ENCODE measurements at places on chromosomes 6 and 20.

- DNase-seq = no peak
These were observed 14.8 kb downstream of the PEDS1 start for GRCh38 chr20:50138479-50139393.

GRCh38 chr20:29079769-29080690 is 2177.4 kb upstream of the DEFB115 start:
- DNase-seq = no peak

GRCh38 chr6:80607811-80608391 is 501.4 kb downstream of the BCKDHB start:
- no peak for DNase-seq

GRCh38 chr6:163339466-163339865 is 75.1 kb upstream of the QKI start:
- no peak for DNase-seq

DNA sequence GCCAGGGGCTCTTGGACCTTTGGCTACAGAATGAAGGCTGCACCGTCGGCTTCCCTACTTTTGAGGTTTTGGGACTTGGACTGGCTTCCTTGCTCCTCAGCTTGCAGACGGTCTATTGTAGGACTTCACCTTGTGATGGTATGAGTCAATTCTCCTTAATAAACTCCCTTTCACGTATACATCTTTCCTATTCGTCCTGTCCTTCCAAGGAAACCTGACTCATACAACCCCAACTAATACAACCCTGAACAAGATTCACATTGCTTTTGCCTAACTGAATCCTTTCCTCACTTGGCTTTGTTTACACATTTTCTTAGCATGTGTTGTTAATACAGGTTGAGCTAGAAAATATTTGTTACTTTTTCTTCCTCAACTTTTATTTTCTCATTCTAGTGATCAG is 21.9 kb downstream of the TBXT start:
- no peak for DNase-seq

GRCh38 chr20:16476032-16476431 is 97.2 kb downstream of the KIF16B start:
- DNase-seq = no peak

DNA sequence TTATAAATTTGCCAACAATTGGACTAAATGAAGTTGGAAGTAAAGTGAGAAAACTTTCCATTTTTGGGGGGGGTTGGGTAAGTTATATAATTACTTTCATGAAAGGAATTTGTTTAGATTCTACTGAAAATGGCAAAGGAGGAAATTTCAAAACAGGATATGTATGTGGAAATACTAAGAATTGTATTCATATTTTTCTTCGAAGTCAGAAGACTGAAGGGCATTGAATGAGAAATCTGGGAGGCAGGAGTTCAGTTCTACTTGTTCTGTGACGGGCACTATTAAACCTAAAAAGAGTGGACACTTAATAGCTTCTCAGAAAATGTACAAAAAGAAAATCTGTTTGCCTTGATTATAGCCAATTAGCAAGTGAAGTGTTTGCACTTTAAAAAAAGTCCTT is 114.7 kb downstream of the PRIM2 start:
- no peak for DNase-seq

DNA sequence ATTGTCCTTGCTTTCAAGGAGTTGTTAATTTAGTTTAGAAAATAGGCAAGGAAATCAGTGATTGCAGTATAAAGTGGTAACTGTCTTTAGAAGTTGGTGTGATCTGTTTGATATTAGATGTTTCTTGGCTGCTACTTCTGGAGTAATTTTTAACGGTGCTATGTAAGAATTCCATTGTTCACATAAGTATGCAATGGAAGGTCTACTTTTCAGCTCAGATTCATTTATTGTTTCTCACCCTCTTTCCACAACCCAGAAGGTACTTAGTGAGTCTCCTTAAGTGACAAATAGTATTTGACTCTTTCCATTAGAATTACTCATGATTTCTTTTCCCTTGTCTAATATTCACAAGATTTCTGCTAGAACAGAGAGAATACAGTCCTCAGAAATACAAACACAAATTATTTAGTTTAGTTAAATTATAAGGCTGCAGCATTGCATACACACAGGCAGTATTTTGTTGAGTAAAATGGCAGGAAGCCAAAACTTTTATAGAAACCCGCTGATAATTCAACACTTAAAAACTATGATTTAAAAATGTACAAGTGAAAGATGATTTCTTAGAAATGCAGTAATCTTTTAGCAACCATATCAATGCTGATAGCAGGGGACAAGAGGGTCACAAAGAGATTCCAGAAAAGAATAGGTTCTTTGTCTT is 554.3 kb downstream of the CD109 start:
- no peak for DNase-seq

GRCh38 chr6:133888929-133889556 is at the start of gene TCF21:
Gene TCF21 (plus strand): TSS chr6:133889113. CDS start chr6:133889398, 285 bp downstream.
- no peak for DNase-seq

GRCh38 chr20:9744551-9744950 is 94.3 kb downstream of the PAK5 start:
- DNase-seq = no peak

- DNase-seq = no peak
These were observed 53.9 kb downstream of the AKAP12 start for GRCh38 chr6:151293688-151294016.

DNA sequence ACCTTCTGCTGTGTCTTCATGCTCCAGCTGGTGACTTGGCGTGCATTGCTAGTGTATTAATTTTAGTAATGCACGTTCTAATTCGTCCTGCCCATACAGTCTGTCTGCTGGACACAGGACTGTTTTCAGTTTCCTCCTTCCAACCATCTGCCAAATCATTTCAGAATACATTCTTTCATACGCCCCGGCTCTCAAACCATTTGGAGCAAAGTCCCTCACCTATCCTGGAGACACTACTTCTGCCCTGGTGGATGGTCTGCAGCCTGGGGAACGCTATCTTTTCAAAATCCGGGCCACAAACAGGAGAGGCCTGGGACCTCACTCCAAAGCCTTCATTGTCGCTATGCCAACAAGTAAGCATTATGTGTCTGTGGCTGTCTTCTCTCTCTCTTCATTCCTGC is 60.5 kb downstream of the FNDC1 start:
- no peak for DNase-seq

- no peak for DNase-seq
These were observed 133.3 kb downstream of the IPCEF1 start for GRCh38 chr6:154223296-154223695.

DNA sequence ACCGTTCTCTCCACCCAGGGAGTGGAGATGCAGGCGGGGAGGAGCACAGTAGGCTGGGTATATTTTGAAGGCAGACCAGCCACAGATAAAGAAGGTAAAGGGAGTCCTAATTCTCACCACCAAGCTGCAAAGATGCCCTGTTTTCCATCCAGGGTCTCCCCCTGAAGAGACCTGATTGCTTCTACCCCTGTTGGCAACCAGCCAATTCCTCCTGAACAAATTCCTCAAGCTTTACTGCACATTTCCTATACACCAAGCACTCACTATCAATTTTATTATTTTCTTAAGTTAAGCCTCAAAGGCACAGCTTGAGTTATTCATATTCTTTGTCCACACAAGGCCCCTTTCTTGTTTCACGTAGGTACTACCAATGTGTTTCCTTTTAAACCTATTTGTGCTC is 214.4 kb downstream of the EYA2 start:
- no peak for DNase-seq

DNA sequence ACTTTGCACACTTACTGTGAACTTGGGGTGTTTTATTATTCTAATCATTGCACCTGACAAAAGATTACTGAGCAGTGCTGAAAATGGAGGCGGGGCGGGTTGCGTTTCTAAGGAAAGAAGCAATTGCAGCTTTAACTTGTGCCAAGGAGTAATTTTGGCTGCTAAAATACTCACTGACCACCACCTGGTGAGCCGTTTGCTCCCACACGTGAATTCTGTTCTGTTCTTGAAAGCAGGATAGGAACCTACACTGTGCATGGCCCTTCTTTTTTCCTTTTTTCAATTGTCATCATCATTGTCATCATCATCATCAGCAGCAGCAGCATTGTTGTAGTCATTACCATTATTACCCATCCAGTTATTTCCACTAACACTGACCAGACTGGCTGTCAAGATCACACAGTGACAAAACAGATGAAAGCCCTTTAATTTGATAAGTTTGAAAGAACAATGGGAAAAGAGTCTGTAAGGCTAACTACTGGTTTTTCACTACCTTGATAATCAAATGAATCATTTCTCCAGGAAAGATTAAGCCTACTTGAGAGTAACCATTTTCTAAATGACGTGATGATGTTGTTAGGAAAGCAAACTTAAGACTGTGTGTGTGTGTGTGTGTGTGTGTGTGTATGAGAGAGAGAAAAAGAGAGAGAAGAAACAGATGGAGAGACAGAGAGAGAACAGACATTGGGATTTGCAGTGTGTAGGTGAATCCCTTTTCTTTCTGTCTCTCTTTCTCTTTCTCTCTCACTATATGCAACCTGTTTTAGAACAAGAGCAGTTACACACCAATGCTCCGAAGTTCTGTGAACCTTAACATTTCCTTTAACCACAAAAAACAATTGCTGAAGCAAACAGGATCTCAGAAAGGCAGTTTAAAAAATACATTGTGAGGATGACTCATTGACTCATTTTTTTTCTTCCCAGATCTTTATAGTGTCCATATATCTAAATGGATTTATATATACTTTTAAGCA is 3.8 kb downstream of the RIPOR2 start:
- no peak for DNase-seq

GRCh38 chr6:144055121-144055931 is 40.0 kb downstream of the SF3B5 start:
- peak; percentile 36 for DNase-seq

DNA sequence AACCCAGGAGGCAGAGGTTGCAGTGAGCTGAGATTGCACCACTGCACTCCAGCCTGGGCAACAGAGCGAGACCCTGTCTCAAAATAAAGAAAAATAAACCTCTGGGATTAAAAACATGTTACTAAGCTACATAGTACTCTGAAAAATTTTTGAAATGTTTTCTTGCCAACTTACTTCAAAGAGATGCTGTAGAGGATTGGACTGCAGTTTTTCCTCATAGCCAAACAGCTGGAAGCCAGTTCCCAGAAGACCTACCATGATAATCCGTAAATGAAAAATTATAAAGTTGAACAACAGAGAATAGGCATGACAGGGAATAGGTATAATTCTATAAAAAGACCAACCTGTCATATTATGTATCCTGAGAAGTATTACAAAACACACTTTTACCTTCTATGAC is 48.0 kb downstream of the RARS2 start:
- no peak for DNase-seq

- DNase-seq = no peak
These were observed 98.4 kb downstream of the PERP start for GRCh38 chr6:138008791-138009190.

- no peak for DNase-seq
These were observed at the start of gene UBD for GRCh38 chr6:29559524-29560287. Gene UBD (minus strand): TSS chr6:29559732. CDS start chr6:29559701, 31 bp downstream.

DNA sequence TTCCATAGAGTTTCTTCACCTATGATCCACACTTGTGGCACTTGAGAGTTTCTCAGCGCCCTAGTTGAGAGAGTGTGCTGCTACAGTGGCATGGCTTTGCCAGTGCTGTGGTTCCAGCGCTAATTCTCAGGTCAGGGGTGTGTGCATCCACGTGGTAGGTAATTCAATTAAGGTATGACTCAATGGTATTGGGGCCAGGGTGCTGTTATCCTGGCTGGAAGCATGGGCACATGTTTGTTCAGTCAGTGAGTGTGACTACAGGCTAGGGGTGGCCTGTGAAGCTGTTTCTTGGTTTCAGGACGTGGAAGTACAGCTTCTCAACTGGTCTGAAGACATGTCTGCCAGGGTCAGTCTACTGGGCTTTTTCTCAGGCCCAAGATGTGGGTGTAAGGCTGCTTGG is 3.0 kb upstream of the SEMG2 start:
- no peak for DNase-seq

- no peak for DNase-seq
These were observed 173.8 kb downstream of the VEGFA start for GRCh38 chr6:43943781-43944250.

DNA sequence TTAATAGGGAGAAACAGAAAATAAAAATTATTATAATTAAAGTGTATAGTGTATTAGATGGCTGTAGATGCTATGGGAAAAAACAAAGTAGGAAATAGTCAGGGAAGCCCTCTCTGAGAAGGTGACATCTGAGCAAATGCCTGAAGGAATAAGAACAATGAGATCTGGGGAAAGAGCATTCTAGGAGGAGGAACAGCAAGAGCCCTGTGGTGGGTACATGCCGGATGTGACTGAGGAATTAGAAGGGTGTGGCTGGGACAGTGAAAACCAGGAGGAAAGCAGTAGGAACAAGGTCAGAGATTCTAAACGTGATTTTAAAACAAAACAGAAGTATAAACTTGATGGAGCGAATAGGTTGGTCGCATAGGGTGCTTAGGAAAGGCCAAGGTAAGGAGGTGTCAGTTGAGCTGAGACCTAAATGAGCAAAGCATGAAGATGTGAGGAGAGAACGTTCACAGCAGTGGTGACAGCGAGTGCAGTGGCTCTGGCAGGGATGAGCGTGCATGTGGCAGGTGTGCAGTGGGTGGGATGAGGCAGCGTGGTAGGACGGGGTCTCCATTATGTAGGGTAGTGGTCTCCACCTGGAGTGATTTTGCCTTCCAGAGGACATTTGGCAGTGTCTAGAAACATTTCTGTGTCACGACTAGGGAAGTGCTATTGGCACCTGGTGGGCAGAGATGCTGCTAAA is 97.1 kb upstream of the MRPS10 start:
- DNase-seq = no peak

DNA sequence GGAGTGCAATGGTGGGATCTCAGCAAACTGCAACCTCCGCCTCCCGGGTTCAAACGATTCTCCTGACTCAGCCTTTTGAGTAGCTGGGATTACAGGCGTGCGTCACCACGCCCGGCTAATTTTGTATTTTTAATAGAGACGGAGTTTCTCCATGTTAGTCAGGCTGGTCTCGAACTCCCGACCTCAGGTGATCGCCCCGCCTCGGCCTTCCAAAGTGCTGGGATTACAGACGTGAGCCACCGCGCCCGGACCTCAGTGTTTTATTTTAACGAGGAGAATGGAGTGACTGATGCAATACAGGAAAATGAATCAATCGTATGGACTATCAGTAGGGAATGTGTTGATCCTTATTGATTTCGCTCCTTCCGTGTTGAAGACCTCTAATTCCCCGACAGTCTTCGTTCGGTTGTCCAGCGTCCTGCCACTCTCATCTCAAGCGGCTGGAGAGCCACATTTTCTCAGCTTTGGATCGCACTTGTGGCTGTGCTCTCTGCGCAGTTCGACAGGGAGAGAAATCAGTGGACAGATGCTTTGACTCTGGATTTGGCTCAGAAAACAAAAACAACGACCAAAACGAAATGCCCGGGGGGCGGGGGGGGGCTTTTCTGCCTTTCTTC is 166.2 kb downstream of the TRIM27 start:
- no peak for DNase-seq

GRCh38 chr6:124599656-124600055 is 362.6 kb upstream of the RNF217 start:
- no peak for DNase-seq

GRCh38 chr6:18047406-18047805 is 60.0 kb upstream of the KIF13A start:
- no peak for DNase-seq

GRCh38 chr6:142856624-142857232 is 88.2 kb downstream of the HIVEP2 start:
- no peak for DNase-seq
